HuH-7.5 (cell line): ENCODE measurements at places on chromosomes 16 and 17.

GRCh38 chr16:68921637-68922036 is 78.3 kb downstream of the TANGO6 start:
- no peak for DNase-seq

DNA sequence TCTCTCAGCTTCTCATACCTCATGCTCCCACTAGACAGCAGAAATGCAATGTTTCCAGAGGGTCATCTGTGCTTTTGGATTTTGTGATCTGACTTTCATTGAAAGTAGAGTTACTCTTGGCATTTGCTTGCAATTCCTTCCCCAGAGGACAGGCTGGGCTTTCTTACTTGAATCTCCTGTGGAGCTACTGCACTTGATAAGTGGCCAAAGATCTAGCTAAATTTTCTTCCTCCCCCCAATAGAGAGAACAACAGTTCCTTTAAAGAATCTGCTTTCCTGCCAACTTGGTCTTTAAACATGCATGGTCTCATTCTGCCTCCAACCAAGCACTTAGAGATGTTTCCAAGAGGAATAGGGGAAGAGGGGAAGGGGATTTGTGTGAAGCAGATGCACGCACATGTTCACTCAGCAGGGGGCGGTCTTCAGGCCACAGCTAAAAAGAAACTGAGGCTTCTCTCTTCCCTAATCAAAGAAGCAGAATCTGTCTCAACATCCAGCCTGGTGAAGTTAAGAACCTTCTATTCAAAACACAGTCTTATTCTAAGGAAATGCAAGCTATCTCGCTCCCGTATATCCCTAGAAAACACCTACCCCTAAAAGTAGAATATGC is 229.6 kb downstream of the ZFHX3 start:
- no peak for DNase-seq

DNA sequence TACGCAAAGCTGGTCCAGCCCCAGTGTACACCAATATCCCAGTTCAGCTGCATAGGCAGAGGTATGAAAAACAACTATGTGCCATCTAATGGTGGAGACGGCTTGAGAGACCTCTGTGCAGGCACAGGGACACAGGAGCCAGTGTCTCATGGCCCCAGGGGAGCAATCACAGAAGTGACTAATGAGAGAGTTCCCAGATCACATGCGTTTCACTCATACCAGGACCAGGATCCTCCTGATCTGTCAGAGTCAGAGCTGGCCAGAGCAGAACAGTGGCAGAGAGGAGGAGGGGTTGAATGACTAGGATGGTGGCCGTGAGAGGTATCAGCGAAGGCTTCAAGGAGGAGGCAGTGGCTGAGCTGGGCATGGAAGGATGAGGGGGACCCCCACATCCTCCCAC is 41.1 kb downstream of the TMEM132E start:
- DNase-seq: no peak

DNA sequence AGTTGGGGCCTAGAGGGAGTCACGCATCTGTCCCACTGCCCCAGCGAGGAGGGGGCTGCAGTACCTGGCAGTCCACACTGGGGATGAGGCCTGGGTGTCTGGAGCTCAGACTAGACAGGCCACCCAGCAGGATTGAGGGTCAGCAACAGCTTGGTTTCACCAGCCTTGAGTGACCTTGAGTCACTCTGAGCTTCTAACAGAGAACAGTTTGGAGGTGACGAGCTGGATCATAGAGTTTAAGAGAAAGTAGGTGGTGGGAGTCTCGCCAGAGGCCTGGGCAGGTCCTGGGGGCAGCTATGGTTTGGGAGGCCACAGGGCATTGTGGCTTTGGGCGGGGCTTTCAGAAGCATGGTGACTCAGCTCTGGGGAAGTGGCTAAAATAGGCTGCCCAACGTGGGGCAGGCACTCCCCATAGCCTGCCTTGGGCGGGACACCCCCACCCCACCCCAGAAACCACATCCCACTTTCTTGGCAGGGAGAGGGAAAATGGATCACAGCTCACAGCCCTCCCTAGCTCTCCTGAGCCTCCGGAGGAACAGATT is 20.5 kb downstream of the CDC42EP4 start:
- no peak for DNase-seq
